ENCODE measurements at places on chromosomes 3 and 15.

DNA sequence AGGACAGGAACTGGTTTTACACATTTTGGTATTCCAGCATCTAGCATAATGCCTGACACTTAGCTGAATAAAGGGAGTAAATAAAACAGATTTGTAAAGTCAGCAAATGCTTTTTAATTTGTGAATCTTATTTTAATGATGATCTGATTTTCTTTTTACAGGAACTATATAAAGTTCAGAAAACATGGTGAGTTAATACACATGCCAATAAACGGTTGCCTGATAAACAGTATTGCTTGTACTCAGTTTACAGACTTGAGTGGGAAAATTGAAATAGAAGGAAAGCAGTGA, 1.4 kb downstream of the PSMA4 start:
- DNase-seq: no peak

DNA sequence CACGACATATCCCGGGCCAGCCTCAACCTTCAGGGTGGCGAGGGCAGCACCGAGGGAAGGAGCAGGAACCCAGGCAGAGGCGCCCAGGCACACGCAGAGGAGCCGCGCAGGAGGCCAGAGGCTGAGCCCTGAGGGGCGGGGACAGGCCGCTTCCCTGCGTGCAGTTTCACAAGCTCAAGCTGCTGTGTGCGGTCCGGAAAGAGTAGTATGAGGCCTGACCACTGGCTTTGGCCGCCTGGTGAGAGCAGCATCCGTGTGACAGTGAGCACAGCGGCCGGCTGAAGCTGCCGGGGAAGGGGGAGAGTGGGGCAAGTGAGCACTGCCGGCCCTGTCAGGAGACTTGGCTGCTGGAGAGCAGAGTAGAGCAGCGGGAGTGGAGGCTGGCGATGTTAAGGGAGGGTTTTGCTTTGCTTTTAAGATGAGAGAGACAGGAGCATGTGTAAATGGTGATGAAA, 8.7 kb downstream of the ZDHHC19 start:
- DNase-seq: no peak

DNA sequence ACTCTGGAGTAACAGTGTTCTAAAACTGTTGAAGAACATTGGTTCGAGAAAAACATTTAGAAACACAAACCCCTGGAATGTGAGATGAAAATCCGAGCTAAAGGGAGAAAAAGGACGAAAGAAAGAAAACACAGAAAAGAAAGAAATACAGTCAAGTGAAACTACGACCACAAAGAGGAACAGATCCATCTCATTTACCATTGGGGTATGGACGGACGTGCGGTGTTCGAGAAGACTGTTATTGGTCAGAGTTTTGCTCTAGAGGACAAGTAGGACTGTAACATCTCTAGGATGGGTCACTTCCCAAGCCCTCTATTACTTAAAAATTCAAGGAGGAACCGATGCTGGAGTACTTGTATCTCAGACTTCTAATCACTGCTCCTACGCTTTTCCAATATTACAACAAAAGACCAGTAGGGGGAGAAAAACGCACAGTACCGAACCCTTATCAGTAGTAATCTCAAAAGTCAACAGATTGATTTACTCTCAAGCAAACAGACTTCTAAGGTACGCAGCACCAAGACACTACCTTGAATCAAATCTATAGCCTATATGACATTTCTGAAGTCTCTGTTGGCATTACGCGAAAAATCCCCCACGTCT, 1.1 kb upstream of the PIK3CA start:
- peak; percentile 65 for DNase-seq

DNA sequence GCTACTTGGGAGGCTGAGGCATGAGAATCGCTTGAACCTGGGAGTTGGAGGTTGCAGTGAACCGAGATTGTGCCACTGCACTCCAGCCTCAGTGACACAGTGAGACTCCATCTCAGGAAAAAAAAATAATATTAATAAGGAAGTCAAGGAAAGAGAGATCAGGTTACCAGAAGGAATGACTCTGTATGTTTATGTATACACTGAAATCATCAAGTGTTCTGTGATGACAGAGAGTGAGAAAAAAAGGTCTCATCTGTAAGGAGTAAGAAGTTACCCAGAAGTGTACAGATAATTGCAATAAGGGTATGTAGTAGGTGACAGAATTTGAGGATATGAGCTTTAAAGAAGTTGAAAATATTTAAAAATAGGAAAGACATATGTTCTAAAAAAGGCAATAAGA, 4.3 kb upstream of the CCDC50 start:
- DNase-seq: no peak

DNA sequence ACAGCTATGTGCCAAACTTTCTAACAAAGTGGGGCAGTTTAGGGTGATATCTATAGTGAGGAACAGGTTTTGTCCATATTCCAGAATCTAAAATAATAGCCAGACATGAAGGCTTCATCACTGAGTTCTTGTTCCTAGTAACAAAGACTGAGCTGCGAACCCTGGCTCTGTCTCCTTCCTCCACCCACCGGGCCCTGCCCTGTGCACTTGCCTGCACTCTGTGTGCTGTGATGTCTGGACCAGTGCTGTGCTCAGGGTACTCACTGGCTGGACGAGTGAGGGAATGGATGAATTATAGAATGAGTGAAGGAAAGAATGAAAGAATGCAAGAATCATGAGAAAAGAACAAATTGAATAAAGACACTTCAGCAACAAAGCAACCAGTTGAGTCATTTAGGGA, 8.9 kb upstream of the NMNAT3 start:
- no peak for DNase-seq

GRCh38 chr3:61052851-61053250, 198.4 kb downstream of the FHIT start:
- DNase-seq: no peak

DNA sequence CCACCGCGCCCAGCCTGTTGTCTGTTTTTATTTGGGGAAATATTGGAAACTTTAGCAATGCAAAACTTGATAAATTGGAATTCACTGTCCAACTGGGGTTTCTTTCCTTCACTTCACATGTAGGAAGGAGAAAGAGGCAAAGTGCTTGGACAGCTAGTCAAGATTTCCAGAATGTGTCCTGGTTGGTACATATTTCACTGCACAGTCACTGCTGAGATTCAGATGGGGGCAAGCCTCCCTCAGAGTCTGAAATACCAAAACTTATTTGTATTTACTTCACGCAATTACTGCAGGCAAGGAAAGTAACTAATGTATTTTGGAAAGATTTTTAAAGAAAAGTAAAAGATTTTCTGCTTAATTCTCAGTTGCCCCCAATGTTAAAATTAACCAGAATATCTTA, 21.0 kb downstream of the LRRC31 start:
- DNase-seq: no peak

- no peak for DNase-seq
Observed at GRCh38 chr3:81788044-81788443, 26.6 kb upstream of the GBE1 start.

DNA sequence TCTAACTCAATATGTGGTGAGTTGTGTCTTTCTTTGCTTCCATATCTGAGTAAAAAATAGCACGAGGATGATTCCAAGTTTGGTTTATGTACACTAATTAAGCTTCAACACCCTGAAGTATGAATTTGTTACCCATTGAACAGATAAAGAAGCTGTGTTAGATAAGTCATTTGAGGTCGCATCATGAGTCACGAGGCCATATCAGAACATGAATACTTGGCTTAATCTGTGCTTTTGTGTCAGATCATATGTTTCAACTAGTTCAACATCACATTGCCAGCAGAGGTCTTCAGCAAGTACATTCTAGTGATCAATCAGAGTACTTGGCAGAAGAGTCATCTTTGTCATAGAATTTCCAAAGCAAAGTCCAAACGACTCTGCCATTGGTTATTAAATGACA, 26.3 kb upstream of the MITF start:
- no peak for DNase-seq
